ENCODE measurements at places on chromosomes 7 and 10.
A peak's percentile ranks its signal among the peaks of the same experiment; 100 is the strongest.

- DNase-seq = no peak
- H3K27ac ChIP-seq = no peak overlapping the region
- H3K4me1 ChIP-seq = peaks cover 8% of the 10 kb centered on the region
- peaks cover 2% of the 10 kb centered on the region for H3K36me3 ChIP-seq
Observed at GRCh38 chr7:77338883-77339629, 77.1 kb downstream of the GSAP start.

DNA sequence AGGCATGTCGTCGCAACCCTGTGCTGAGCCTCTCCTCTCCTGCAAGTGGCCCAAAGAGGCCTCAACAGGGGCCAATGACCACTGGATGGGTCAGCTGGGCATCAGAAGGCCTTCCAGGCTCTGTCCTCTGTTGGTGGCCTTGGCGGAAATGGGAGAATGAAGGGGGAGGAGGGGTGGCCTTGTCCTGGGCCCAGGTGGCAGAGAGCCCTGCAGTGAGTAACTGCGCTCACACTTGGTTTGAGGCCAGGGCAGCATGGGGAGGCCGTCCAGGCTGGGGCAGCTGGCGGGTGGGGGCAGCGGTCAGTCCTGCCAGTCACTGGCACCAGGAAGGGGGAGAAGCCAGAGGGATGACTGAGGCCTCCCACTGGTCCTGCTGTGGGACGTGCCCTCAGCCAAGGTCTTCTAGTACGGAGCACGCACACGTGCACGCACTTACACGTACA is 59.8 kb downstream of the LHPP start:
- no peak overlapping the region for H3K4me3 ChIP-seq
- no peaks in the 10 kb centered on the region for H3K27me3 ChIP-seq
- H3K27ac ChIP-seq = no peak overlapping the region

DNA sequence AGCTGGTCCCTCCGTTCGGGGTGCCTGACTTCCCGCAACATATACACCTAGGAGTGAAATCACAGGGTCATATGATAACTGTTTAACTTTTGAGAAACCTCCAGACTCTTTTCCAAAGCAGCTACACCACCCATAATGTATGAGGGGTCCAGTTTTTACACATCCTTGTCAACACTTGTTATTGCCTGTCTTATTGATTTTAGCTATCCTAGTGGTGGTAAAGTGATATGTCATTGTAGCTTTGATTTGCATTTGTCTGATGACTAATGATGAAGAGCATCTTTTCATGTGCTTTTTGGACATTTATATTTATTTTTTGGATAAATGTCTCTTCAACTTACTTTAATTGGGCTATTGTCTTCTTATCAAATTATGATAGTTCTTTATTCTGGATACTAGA is 29.0 kb downstream of the SND1 start:
- peaks cover 31% of the 10 kb centered on the region for H3K4me1 ChIP-seq
- H3K27me3 ChIP-seq = no peaks in the 10 kb centered on the region
- no peak for DNase-seq
- no peak overlapping the region for H3K27ac ChIP-seq
- H3K36me3 ChIP-seq = peaks cover 56% of the 10 kb centered on the region
- H3K4me3 ChIP-seq = no peak overlapping the region

- H3K27ac ChIP-seq = no peak overlapping the region
- H3K27me3 ChIP-seq = peaks cover 20% of the 10 kb centered on the region
- no peaks in the 10 kb centered on the region for H3K36me3 ChIP-seq
Observed at GRCh38 chr10:48206482-48207250, 67.8 kb downstream of the FRMPD2 start.

GRCh38 chr10:99329304-99329553 is at the start of gene CNNM1:
TSS of gene CNNM1 (plus strand) at chr10:99329356. CDS start at chr10:99329388, 32 bp downstream.
- H3K27me3 ChIP-seq = peaks cover 56% of the 10 kb centered on the region
- peak; percentile 43 for DNase-seq
- peaks cover 4% of the 10 kb centered on the region for H3K36me3 ChIP-seq
- H3K4me3 ChIP-seq = no peak within 1 kb of the TSS
- H3K27ac ChIP-seq = no peak within 1 kb of the TSS
- H3K4me1 ChIP-seq = peaks cover 6% of the 10 kb centered on the region

DNA sequence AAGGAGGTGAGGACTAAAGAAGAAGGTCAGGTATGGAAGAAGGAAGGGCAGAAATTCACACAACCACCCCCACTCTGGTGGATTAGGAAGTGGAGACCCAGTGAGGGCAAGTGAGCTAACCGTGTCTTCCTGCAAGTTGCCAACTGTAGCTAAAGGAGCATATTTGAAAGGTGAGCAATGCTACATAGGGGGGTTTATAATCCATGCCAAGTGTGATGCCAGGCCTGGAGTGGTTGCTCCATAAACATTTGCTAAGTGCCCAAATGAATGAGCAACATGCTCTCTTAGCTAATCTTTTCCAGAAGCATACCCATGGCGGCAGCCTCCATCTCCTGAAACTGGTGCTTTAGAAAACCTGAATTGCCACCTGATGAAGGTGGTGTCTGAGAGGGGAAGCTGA is 121.6 kb downstream of the LRRC18 start:
- no peaks in the 10 kb centered on the region for H3K4me1 ChIP-seq
- no peaks in the 10 kb centered on the region for H3K36me3 ChIP-seq
- H3K27ac ChIP-seq = no peak overlapping the region
- no peak for DNase-seq

DNA sequence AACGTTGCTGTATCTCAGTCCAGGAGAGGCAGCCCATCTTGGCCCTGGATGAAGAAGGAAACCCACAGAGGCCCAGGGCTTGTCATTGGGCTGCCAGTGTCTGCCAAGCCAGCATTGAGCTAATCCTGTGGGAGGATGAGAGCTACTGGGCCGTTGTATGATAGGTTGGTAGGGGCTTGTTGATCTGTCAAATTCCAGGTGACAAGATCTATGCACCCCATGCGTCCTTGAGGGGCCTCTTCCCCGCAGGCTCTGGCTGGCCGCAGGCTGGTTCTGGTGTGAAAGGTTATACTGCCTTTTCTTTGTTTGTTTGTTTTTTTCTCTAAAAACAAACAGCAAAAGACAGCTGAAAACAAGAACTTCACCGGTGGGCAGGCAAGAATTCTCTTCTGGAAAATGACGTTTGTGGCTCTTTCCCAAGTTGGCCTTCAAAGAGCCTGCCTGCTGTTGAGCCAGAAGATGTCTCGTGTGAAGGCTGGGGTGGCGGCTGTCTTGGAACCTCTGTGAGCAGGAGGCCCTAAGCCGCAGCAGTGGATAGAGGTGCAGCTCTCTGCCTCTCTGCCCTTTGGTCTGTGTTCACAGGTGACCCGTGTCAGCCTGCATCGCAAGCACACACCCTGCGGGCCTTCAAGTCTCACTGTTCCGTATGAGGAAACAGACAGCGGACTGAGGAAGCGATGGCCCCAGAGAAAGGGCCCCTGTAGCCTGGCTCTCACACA is 23.3 kb downstream of the CYP17A1 start:
- no peak for DNase-seq
- peaks cover 20% of the 10 kb centered on the region for H3K36me3 ChIP-seq
- H3K4me1 ChIP-seq = peaks cover 32% of the 10 kb centered on the region
- no peak overlapping the region for H3K4me3 ChIP-seq

GRCh38 chr7:150962553-150963399 is 15.3 kb downstream of the KCNH2 start:
- DNase-seq = peak; percentile 62
- H3K36me3 ChIP-seq = no peaks in the 10 kb centered on the region
- peaks cover 31% of the 10 kb centered on the region for H3K27me3 ChIP-seq
- H3K27ac ChIP-seq = peak overlapping the region; percentile 32

GRCh38 chr7:99390941-99391602 is 16.5 kb downstream of the ARPC1B start:
- peaks cover 24% of the 10 kb centered on the region for H3K4me1 ChIP-seq
- no peaks in the 10 kb centered on the region for H3K27me3 ChIP-seq
- no peak overlapping the region for H3K27ac ChIP-seq
- no peak overlapping the region for H3K4me3 ChIP-seq

DNA sequence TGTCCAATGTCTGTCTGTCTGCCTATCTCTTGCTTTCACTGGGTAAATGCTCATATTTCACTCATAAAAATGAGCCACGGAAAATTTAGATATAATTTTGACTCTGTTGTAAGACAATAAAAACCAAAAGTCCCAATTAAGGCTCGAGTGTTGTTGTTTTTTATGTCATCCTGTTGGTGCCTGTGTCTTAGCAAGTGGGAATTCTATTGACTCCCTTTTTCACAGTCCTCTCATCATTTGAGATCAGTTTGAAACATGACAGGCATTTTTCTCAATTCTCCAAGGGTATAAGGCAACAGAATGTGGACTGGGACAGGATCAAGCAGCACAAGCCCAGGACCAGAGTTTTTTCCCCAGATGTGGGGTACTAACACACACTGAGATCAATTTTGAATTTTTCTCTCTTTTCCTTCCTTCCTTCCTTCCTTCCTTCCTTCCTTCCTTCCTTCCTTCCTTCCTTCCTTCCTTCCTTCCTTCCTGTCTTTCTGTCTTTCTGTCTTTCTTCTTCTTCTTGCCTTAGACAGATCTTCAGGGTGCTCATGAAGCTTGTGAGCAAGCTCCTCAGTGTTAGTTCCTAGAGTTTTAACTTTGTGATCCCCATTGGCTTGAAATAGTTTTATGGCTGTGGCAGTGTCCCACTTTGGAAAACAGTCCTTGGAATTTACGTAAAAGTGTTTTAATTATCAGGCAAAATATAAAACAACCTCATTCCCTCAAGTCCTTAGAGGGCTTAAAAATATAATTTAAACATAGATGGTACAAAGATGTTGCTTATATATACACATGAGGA is 3.2 kb upstream of the NEUROD6 start:
- no peak overlapping the region for H3K27ac ChIP-seq
- DNase-seq = no peak
- peaks cover 2% of the 10 kb centered on the region for H3K27me3 ChIP-seq

- H3K4me1 ChIP-seq = no peaks in the 10 kb centered on the region
- no peak for DNase-seq
- H3K27me3 ChIP-seq = no peaks in the 10 kb centered on the region
- no peaks in the 10 kb centered on the region for H3K36me3 ChIP-seq
- H3K4me3 ChIP-seq = no peak overlapping the region
- H3K27ac ChIP-seq = no peak overlapping the region
Observed at GRCh38 chr7:90709501-90710465, 113.7 kb downstream of the CDK14 start.

GRCh38 chr7:155947051-155947450 is 134.8 kb upstream of the SHH start:
- no peaks in the 10 kb centered on the region for H3K27me3 ChIP-seq
- DNase-seq = no peak
- H3K36me3 ChIP-seq = no peaks in the 10 kb centered on the region
- no peaks in the 10 kb centered on the region for H3K4me1 ChIP-seq

- H3K4me3 ChIP-seq = no peak overlapping the region
- no peak overlapping the region for H3K27ac ChIP-seq
- H3K4me1 ChIP-seq = no peaks in the 10 kb centered on the region
Observed at GRCh38 chr7:47474211-47474936, 107.5 kb downstream of the TNS3 start.

DNA sequence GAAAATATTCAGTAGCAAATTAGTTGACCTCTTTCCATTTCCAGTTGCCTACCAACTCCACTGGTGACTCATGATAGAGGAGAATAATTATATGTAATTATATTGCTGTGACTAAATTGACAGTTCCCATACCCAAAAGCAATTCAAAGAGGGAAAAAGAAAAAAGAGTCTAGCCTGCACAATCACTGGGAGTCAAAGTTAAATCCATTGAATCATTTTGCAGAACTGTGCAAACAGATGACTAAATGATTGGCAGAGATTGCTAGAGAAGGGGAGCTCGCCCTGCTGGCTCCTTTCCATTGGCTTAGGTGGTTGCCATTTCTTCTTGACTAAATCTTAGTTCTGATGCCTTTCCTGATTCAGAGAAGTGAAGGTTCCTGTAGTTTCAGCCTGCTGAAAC is 1228.6 kb upstream of the SORCS1 start:
- H3K27me3 ChIP-seq = no peaks in the 10 kb centered on the region
- no peak overlapping the region for H3K27ac ChIP-seq
- no peaks in the 10 kb centered on the region for H3K36me3 ChIP-seq
- H3K4me3 ChIP-seq = no peak overlapping the region
- no peak for DNase-seq

DNA sequence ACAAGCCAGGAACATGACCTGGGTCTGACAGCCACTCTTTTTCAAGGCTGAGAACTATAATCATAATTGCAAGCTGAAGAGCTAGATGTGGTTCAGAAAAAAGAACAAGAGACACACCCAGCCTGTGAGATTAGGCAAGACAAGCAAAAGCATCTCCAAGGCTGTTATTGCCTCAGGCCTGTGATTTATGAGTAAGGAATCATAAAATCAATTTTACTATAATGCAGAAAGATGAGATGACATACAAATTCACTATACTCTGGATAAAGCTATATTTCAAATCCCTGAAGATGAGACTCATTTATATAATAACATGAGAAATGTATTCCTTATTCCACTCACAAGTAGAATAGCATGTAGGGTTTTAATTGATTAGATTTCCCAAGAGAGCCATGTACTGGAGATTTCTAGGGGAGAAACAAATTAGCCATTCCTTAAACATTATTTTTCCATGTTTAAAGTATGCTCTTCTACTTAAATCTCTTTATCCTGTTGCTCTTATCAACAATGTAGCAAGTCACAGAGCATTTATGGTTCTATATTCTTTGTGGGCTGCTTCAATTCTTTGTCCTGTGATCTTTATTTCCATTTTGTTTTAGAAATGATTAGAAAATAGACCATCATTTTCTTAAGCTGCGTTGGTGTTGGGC is 47.4 kb downstream of the FHIP2A start:
- H3K4me1 ChIP-seq = no peaks in the 10 kb centered on the region
- H3K4me3 ChIP-seq = no peak overlapping the region

GRCh38 chr10:78194539-78195402 is 161.1 kb downstream of the RPS24 start:
- DNase-seq = no peak
- H3K4me3 ChIP-seq = no peak overlapping the region
- no peak overlapping the region for H3K27ac ChIP-seq
- no peaks in the 10 kb centered on the region for H3K27me3 ChIP-seq
- H3K4me1 ChIP-seq = no peaks in the 10 kb centered on the region
- H3K36me3 ChIP-seq = no peaks in the 10 kb centered on the region

- no peak overlapping the region for H3K4me3 ChIP-seq
- no peak for DNase-seq
- H3K27ac ChIP-seq = no peak overlapping the region
- H3K4me1 ChIP-seq = no peaks in the 10 kb centered on the region
- peaks cover 37% of the 10 kb centered on the region for H3K27me3 ChIP-seq
Observed at GRCh38 chr10:91023700-91024398, 103.0 kb upstream of the ANKRD1 start.

GRCh38 chr7:151448261-151449252 is 8.6 kb upstream of the CRYGN start:
- H3K27me3 ChIP-seq = peaks cover 28% of the 10 kb centered on the region
- DNase-seq = peak; percentile 84
- no peaks in the 10 kb centered on the region for H3K36me3 ChIP-seq
- H3K4me3 ChIP-seq = peak overlapping the region; percentile 49
